NCI-H82 (cell line): ENCODE measurements at places on chromosomes 7 and 10.

DNA sequence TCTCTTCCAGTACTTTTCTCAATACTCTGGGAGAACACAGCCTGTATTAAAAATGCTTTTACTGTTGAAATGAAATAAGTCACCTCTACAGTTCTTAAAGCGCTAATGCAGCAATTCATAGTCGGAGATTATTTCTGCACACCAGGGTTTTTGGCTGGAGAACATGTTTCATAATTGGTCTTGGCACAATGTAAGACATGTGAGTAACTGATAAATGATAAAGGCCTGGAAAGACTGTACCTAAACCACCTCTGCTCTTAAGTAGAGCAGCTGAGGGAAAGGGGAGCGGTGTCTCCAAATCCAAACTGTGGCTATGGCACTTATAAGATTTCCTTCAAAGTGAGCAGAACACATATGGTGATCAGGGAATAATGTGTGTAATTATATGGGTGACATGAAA lies 390.3 kb upstream of the MBL2 start:
- no peak for DNase-seq

GRCh38 chr10:95333997-95334804 lies 43.4 kb upstream of the PDLIM1 start:
- DNase-seq = no peak

- no peak for DNase-seq
These were observed 8.9 kb upstream of the DYNC2I1 start for GRCh38 chr7:158847451-158847866.

DNA sequence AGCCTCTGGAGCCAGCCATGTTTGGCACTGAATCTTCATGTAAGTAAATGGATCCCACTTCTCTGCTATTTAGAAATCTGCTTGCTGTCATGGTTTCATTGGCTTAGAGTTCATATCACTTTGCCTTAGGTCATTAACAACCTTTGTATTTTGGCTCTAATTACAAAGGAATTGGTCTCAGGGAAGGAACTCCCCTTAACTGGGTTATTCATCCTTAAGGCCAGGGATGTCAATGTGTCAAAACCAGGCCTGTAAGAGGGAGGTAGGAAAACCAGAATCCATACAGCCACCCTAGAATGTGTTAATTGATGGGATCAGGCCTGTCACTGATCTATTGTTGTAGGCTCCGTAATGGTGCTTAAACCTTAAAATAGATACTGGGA lies 67.3 kb downstream of the ST7 start:
- DNase-seq = no peak

DNA sequence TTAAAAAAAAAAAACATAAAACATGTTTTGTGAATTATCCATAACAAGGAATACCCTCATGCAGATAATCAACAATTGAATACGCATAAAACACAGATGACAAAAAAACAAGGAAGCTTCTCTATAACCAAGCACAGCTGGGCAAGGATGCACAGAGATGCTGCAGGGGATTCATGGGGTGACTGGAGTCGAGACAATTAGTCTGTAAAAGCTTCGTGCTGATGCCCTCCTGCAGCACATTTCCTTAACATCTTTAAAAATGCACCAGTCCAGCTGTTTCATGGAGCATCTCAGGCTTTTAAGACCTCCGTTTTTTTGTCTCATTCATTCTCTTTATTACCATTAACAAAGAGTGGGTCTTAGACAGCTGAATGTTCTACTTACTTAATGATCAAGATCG lies 794.0 kb upstream of the C7orf33 start:
- DNase-seq = no peak

- no peak for DNase-seq
These were observed 202.0 kb downstream of the STK31 start for GRCh38 chr7:23912065-23912464.

DNA sequence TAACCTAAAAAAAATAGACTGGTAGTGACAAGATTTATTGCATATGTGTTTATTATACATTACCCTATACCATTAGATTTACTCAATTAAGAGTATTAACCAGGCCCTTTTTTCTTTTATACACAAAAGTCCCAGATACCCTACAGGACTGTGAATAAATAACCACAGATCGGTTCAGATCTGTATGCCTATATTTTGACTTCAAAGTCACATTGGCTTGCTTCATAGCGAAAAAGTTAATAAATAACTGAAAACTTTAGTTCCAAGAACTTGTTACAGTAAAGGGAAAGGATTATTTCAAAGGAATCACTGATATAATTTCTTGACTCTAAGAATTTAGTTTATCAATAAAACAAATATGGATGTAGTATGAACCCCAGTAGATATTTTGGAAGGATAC lies 41.8 kb upstream of the FMC1 start:
- DNase-seq = no peak

- DNase-seq = peak; percentile 36
These were observed 323.3 kb upstream of the ZMIZ1 start for GRCh38 chr10:78745441-78745840.

DNA sequence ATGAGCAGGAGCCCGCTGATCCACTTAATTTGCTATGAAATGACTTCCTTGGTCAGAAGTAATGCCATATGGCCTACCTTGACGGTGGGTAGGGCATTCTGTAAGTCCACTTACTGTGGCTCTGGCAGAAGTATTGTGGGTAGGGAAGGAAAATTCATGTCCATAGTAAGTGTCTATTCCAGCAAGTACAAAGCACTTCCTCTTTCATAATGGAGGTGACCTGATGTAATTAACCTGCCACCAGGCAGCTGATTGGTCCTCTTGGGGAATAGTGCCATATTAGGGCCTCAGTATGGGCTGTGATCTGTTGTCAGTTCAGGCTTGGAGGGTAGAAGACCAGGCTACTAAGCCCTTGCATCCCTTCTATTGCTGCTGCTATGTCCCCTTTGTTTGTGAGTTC lies 103.9 kb downstream of the SLC37A3 start:
- no peak for DNase-seq

DNA sequence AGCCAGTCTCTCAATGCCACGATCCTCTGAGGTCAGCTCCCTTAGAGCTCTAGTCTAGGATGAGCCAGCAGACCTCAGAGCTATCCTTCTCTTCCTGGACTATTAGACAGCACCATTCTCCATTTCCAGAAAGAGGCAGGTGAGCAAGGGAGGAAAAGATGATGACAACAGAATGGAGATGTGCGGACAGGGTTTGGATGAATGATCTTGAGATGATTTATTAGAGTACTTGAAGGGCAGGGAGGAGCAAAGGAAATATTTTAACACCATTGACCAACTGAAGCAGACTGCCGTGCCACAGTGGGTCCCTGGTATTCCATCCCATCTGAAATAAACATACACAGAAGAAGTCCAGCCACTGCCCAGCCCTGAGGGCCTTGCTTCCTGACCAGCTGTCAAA lies 94.3 kb downstream of the CFAP58 start:
- no peak for DNase-seq

- peak; percentile 44 for DNase-seq
These were observed 46.1 kb upstream of the EXOC6 start for GRCh38 chr10:92801978-92802872.

GRCh38 chr10:110105873-110106272 lies 98.1 kb downstream of the ADD3 start:
- peak; percentile 25 for DNase-seq

DNA sequence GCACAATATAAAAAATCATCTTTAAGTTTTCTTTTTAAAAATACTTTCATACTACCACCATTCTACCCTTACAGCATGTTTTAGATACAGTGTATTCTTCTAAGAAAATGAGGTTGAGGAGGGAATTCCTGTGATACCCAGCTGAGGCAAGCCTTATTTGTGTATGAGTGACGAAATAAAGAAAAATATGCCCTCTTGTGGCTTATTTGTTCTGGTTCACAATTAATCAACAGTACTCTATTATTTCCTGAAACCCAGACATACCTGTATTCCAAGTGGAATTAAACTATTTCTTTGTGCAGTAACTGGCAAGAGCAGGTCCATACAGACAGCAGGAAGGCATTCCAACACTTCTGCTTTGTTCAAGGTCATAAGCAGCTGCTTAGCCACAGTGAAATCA lies 4.5 kb upstream of the SEMA3D start:
- peak; percentile 27 for DNase-seq

GRCh38 chr7:120856621-120857352 lies 1.2 kb downstream of the TSPAN12 start:
- peak; percentile 65 for DNase-seq

DNA sequence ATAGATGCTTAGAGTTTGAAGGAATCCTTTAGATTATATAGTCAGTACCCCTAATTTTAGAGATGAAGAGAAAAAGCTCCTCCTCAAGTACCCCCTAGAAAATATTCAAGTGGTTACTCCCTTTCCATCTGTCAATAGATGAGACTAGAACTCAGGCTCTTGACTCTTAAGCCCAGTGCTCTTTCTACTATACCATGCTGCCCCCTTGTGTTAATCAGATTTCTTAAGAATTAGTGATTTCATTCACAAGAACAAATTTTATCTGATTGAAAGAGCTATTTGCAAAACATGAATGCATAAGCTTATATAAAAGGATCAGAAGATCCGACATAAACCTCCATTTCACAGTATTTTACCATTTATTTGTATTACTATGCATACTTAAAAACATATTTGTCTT lies 179.3 kb downstream of the TFEC start:
- DNase-seq = peak; percentile 78

- DNase-seq = peak; percentile 67
These were observed 32.5 kb upstream of the EPC1 start for GRCh38 chr10:32379318-32379949.

DNA sequence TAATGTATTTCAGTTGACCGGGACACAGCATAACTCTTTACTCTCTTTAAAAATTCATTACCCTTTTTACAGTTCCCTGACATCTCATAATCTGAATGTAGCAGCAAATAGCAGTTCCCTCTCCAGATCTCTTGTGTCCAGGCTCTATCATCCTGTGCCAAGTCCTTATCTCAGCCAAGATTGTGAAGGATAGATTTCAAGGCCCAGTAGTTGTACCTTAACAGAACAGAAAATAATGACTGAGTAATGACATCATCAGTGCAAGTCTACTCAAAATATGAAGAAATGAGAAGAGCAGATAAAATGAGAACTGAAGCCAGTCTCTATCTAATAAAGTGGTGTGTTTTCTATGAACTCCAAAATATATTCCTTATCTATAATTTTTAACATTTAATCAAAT lies 92.6 kb downstream of the TFEC start:
- no peak for DNase-seq

DNA sequence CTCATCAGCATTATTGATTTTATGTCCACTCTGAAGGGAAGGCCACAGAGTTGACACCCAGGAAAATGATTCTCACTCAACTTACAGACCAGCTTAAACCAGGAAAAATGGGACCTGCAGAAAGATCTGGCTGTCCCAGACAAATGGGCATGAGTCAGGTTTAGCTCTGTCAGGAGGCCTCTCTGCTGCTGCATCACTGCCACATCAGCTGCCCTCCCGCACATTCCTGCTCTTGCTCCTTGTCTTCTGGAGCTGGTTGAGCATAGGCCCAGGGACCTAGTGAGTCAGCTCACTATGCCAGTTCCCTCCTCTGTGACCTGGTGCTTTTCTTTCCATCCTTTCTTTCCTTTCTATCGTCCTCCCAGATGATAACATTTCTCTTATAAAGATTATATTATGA lies 18.8 kb upstream of the SMNDC1 start:
- no peak for DNase-seq

GRCh38 chr10:124522131-124522932 lies 60.7 kb downstream of the LHPP start:
- DNase-seq = no peak

- peak; percentile 39 for DNase-seq
These were observed at the start of gene PTN for GRCh38 chr7:137343281-137343841. Gene PTN (minus strand): TSS chr7:137343733. CDS start chr7:137254973, 88,760 bp downstream.

GRCh38 chr10:370449-370825 lies 235.2 kb downstream of the ZMYND11 start:
- no peak for DNase-seq

DNA sequence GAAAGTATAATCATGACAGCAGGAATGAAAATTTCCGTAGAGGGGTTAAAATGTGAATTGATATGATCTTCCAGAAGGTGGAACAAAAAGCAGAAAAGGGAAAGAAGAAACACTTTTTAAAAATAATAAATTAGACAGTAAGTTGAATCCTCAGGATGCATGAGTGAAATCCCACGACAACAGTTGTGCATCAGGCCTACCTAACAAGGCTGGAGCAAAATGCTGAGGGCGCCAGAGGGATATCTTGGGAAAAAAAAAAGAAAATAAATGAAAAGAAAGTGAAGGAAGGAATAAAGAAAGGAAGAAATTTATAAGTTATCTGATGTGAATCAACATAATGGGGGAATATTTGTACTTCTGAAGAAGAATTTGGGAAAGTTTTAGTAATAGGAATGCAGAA lies 13.0 kb upstream of the HUS1 start:
- no peak for DNase-seq

GRCh38 chr7:44898039-44898438 lies 12.7 kb upstream of the PURB start:
- DNase-seq = no peak

DNA sequence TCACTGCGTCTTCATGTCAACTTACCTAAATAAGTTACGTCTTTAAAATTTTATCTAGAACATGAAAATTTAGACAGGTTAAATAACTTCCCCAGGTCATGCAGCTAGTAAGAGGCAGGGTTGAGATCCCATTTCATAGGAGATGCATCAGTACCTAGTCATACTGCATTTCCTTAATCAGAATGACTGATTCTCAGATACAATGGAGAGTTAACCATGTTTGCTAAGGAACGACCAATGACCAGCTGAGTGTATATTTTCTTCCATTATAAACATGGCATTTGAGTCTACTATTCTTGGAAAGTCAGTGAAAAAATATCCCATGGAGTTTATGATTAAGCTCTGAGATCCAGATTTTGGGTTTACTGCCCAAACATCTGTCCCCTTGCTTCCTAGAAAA lies 39.6 kb downstream of the ENTPD1 start:
- DNase-seq = no peak

- DNase-seq = no peak
These were observed 40.9 kb downstream of the ITIH5 start for GRCh38 chr10:7625836-7626235.

GRCh38 chr7:25014756-25015155 lies 34.8 kb upstream of the OSBPL3 start:
- DNase-seq = no peak

- DNase-seq = no peak
These were observed 150.6 kb upstream of the TMEM72 start for GRCh38 chr10:44760513-44760912.

GRCh38 chr10:71632896-71633600 lies 86.5 kb downstream of the C10orf105 start:
- DNase-seq = peak; percentile 97

DNA sequence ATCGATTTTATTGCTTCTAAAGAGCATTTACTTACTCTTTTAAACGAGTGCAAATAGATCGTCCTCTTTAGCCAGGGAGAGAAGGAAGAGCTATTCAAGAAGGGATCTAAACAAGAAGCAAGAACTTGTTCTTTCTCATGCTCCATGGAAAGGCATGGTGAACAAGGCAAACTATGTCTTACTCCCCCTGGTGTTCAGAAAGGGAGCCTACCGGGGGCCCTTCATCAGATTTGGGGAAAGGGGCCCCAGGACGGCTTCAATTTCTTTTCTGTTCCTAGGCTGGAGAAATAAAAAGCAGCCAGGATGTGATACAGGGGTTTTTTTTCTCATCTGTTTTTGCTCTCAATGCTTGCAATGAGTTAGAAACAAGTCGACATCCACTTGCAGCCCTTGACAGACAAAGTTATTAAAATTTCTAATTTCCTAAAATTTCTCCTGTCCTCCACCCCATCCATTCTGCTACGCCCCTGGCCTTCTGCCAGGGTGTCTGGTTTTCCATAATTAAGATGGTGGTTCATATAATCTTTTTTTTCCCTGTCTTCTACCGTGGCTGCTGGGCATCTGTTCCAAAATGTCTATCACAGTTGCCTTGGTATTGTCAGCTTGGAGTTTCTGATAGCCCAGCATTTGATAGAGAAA lies 214.4 kb downstream of the CREB5 start:
- peak; percentile 75 for DNase-seq

- no peak for DNase-seq
These were observed 191.2 kb downstream of the FZD1 start for GRCh38 chr7:91455411-91455810.
